ENCODE measurements at places on chromosomes 5 and 9.

DNA sequence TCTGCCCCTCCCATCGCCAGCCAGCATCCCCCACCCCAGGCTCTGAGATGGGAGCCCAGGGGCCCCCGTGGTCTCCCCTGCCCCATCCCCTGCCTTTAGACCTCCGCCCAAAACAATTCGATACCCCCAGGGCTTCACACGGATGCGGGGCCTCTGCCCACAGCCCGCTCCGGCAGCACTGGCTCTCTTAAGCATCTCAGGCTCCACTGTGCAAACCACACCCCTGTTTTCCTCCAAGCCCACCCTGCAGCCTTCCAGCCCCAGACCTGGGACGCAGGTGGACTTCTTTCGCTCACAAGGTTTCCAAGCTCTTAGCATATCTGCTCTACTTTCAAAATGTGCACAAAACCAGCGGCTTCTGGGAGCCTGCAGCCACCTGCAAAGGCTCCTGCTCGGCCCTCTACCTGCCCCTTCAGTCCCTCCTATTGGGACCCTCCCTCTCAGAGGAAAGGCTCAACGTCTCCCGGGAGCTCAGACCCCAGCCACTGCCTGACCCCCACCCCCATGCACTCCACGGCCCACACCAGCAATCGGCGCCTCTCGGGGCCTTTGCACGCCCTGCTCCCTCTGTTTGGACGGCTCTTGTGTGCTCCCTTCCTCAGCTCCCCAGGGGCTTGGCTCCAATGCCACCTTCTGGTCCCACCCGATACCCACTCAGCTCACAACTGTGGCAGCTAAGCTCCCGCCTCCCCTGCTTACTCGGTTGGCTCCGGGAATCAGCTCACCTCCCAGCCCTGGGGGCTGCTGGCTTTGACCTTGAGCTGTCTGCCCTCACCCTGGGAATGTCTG lies 918 bp upstream of the SLC9A3 start:
- no peak for DNase-seq

GRCh38 chr5:65030056-65030455 lies 261.3 kb downstream of the CWC27 start:
- DNase-seq, result no peak

DNA sequence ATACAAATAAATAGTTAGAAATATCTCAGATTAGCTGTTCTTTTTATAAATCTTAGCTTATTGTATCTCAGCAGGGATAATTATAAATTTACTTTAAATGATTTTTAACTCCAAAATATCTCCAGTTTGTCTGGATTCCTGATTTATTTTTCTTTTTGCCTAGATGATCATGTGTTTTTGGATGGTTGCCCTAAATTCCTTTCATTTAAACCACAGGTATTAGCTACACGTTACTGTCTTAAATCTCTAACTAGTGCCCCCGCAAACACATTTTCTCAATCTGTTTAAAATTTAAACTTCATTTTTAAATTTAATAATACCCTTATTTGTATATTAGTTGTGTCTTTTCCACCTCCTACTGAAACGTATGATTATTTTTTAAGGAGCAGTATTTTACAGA lies 5.6 kb downstream of the FER start:
- DNase-seq, result no peak

GRCh38 chr5:172558076-172558976 lies 82.7 kb upstream of the NEURL1B start:
- DNase-seq, result no peak

- no peak for DNase-seq
Measured at GRCh38 chr5:45622365-45622764, 73.8 kb downstream of the HCN1 start.

DNA sequence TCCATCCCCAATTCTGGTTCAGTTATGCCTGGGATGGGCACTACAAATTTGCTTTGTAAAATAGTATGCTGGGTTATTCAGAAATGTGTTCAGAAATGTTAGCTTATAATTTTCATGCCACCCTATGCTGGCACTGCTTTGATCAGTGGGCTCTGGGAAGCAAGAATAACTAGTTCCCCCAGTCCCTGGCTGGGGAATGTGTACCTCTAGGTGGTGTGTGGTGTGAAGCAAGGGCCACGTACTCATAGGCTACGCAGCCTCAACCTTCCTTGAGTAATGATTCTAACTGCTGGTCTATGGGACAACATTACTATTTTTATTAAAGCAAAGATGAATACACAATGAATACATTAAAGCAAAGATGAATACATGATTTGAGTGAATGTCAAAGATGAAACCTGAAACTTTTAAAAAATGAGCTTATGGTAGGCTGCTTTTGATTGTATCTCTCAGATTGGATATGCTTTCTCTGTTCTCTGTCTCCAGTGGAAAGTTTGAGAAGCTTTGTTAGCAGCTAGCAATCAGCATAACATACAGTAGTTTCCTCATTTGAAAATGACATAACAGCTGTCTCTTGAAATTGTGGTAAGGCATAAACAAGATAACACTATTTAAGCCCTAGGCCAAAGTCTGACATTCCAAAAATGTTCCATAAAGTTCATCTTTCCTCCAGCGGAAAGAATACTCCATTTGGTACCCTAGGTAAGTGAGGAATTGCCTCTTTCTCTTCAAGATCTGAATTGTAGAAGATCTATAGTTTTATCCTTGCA lies 174.7 kb upstream of the NFIB start:
- no peak for DNase-seq

DNA sequence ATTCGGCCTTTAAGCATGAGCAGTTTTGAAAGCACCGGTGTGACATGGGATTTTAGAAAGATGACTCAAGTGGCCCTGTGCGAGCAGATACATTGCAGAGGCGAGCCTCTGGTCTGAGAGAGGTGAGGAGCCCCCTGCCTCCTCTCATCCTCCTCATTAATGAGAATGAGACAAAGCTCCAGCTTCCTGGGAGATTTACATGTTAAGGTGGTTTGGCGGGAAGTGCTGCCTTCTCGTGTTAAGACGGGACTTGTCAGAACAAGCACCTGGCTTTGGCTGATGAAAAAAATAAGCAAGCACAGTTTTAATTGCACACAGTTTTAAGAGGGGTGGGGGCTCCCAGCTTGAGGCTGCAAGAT lies 68.1 kb downstream of the ACTL7B start:
- DNase-seq, result no peak

Measured in GM19239 (cell line).